Nucleus accumbens (tissue), 56 donors: ENCODE measurements at places on chromosomes 7 and 10.

DNA sequence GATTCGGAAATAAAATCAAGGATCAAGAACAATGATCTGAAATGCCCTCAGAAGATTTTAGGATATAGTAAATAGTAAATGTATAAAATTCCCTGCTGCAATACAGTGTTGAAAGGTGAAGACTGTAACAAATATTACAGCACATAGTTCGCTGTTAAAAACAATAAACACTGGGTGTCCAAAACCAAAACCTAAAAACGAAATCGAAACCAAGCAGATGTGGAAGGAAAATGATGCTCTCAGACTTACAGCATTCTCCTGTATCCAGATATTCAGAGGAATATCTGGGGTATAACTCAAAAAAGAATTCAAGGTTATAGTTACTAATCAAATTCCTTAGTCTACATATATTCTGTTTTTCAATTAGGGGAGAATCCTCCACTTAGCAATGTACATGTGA is 708.1 kb upstream of the PCDH15 start:
- DNase-seq = no peak

GRCh38 chr10:77635402-77636227 is 2.0 kb downstream of the KCNMA1 start:
- DNase-seq = no peak

DNA sequence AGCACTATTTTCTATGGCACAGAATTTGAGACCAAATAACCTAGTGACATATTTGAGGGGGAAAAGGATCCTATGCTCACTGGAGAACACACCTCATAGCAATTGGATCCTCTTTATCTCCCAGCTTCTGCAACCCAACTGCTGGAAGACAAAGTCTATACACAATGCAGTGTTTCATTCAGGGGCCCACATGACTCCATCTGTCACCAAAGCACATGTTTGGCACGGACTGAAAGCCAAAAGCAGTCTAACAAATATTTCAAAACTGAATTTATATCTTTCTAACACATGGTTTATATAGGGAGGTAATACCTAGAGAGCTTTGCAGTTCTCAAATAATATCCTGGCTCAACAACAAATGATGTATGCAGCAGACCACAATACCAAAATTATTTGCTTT is 39.2 kb downstream of the ADAM12 start:
- DNase-seq = no peak

DNA sequence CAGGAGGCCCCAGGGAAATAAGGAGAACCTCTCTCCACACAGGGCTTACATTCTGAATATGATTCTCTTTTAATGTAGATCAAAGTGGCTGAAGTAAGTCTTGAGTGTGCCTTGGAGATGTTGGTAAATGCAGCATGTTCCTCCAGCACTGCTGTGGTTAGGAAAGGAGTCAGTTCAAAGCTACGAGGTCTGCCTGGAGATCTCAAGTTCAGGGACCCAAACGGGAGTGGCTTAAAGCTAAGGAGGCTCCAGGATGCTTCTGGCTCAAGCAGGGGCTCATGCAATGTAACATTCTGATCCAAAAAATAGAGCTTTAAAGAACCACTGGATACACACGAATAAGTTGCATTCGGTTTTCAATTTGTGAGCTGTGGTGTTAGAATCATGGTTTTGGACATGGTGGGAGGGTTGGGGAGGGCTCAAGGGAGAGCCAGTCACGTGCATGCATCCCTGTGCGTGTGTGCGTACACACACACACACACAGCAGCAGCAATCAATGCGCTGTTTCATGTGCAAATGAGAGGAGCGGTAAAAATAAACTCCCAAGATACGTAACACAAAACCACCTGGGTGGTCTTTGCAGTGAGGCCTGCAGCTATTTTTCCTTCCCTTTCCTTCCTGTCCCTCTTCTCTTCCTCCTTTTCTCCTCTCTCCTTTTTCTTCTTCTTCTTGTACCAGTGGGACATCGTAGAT is 70.5 kb downstream of the AOAH start:
- no peak for DNase-seq

GRCh38 chr10:8498881-8499280 is 444.4 kb downstream of the GATA3 start:
- no peak for DNase-seq

GRCh38 chr7:144049491-144049890 is 743 bp downstream of the OR2A5 start:
- no peak for DNase-seq

DNA sequence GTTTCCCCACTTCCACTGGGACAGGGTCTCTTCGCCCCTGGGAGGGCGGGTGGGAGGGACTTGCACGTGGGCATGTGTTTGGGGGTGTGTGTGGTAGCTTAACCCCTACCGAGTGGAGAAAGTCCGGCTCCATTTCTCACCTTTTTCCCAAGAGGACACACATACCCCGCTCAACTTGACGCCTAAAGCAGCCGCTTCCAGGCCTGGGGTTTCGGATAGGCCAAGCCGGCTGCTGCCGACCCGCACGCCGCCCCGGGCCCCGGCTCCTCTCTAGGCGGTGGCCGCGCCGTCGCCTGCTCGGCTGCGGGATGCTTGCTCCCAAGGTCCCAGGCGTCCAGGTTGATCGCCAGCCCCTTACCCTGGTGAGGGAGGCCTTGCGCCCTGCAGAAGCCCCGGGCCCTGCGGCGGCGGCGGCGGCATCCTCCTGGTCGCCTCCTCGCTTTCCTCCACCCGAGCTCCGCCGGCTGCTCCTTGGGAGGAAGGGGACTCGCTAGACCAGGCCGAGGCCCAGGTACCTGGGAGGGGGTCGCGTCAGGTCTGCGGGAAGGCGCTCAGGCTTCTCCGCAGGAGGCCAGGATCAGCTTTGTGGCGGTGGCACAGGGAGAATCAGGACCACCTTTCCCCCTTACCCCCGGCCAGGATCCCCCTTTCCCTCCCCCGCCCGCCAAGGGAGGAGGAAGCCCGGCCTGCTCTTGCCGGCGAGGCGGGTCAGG is 3.2 kb upstream of the GATA3 start:
- DNase-seq = no peak

DNA sequence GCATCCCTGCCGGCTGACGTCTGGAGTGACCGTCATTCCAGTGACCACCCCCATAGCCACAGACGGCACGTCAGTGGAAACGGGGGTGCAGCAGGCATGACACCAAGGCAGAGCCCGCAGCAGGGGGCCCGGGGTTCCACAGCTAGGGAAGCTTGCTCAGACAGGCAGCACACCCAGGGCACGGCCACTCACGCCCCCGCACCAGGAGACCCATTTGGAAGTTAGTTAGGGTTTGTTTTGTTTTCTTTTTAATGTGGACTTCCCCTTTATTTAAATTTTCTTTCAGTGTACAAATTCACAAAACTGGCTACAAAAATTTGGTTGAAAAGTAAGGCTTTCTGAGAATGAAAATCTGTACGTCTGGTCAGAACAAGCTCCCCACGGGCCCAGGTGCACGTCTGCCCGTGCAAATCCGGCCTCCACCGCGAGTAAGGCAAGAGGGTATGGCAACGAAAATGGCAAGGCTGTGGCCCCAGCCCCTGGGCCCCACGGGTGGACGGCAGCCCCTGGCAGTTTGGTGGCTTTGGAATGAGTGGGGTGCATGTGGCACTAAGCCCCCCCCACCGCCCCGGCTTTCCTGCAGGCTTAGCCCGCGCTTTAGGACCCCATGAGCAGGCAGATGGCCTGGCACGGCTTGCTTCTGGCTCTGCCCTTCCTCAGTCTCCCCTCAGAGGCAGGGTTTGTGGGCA is 124.2 kb downstream of the FAM53B start:
- DNase-seq = no peak

GRCh38 chr10:12844811-12845483 is 156.6 kb downstream of the CCDC3 start:
- no peak for DNase-seq

DNA sequence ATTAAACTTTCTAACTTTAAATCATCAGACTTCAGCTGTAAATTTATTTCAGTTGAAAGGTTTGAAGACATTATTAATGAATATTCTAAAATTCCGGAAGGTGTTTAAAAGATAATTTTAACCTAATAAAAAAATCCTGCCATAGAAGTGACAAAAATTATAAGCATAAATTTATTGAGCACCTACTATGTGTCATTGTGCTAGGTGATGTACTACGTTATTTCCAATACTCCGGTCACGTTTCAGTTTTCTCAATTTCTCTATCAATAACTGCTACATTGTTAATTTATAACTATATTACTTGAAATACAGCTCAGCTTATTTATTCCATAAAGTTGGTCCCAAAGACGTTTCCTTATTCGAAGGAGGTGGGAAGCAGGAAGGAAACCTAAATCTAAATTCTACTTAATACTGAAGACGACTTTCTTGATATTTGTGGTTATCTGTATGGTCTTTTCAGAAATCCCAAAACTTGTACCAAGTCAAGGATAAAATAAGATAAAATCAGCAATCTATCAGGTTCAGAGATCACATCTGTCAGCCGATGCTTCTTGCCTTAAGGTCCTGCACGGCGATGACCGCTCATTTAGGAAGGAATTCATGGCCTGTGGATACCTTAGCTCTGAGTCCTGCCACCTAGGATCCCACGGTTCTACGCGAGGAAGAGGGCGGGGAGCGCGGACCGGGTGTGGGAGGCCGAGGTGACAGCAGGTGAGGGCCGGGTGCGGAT is 1.2 kb upstream of the ZEB1 start:
- no peak for DNase-seq

GRCh38 chr10:101397140-101397539 is 43.2 kb downstream of the BTRC start:
- DNase-seq = no peak

DNA sequence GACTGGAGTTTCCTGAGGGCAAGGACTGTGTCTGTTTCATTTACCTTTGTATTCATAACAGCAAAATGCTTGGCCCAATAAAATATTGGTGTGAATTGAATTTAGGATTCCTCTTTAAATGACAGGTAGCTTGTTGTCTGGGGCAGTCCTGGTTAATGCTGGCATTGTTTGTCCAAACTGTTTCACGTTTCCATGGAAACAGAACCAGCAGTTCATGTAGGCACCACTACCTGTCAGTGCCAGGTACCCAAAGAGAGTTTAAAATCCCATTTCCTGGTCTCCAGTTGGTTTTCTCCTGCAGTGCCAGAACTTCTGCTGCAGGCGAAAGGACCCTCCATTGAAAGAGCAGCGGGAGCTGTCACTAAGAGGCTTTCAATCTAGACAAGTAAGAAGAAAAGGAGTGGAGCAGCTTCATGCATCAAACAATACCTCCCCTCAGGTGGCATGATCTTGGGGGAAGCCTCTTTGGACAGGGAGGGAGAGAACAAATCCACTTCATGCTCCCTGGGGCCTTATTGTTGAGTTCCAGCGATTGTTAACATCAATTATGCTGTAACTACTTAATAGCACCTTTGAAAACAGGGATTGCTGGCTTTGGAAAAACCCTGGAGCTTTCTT is 109.6 kb downstream of the KIF20B start:
- DNase-seq = no peak

DNA sequence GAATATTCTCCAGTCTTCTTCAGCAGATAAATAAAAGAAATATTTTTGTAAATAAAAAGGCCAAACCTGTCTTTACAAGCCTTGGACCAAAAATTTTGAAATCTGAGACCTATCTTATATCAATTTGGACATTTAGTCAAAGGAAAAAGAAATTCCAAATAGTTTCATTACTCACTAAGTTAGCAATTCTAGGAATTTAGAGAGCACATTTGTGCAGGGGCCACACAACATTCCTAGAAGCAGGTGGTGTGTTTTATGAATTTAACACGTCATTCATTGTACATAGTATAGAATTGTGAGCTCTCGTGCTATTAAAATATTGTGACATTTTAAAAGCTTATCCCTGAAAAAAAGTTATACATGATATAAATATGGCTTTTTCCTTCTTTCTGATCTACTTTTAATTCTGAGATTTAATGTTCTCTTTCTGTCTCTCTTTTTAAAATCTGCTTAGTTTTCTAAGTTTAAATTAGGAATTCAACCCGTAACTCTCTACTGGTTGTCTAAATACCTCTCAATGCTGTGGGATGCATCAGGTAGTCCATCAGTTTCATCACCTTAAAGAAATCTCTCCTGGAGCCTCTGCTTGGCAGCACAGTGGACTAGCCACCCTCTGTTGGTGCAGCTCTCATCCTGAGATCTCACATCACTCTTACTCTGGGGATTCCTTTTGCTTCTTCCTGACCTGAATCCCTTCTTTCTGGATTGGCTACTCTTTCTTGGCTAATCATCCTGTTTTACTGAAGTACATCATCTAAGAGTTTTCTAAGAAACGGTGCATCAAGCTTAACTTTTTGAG is 124.5 kb downstream of the SEMA3E start:
- DNase-seq = no peak

DNA sequence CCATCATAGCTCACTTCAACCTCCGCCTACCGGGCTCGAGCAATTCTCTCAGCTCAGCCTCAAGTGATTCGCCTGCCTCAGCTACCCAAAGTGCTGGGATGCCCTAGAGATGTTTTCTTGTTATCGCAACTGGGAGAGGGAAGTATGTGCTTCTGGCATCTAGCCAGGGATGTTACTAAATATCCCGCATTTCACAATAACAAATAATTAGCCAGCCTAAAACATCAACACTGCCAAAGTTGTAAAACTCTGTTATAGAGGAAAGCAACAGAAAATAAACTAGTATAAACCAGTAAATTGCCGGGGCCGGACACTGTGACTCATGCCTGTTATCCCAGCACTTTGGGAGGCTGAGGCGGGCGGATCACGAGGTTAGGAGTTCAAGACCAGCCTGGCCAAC is 7.2 kb downstream of the INA start:
- no peak for DNase-seq

- no peak for DNase-seq
Observed at GRCh38 chr10:14017467-14017866, 313.3 kb downstream of the FRMD4A start.

GRCh38 chr7:22895828-22896165 is 73.1 kb upstream of the TOMM7 start:
- DNase-seq = no peak

- no peak for DNase-seq
Observed at GRCh38 chr7:50653126-50653864, 88.1 kb upstream of the DDC start.

- no peak for DNase-seq
Observed at GRCh38 chr7:106521541-106521940, 139.4 kb downstream of the CCDC71L start.

- DNase-seq = no peak
Observed at GRCh38 chr7:19648791-19649190, 60.0 kb downstream of the POLR1F start.

DNA sequence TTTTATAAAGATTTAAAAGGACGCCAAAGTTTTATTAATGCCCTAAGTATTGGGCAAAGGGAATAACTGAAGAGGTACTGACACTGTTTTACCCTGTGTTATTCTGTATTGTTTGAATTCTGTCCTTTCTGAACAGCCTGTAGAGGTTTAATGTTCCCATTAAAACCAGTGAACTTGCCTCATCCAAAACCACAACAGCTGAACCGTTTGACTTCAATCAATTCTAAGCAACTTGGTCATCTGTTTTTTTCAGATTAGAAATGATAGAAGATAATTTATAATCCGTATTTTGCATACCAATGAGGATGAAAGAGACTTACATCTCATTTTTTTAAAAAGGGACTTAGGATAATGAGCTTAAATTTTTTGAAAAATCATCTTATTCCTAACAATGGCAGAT is 40.4 kb downstream of the HACD1 start:
- no peak for DNase-seq

- DNase-seq = no peak
Observed at GRCh38 chr7:134710854-134711624, 64.4 kb downstream of the BPGM start.
